ENCODE measurements at places on chromosomes 16 and 17.

- DNase-seq, result no peak
Measured at GRCh38 chr17:12097326-12097725, 76.6 kb downstream of the MAP2K4 start.

- DNase-seq, result no peak
Measured at GRCh38 chr16:17382514-17382913, 88.2 kb downstream of the XYLT1 start.

DNA sequence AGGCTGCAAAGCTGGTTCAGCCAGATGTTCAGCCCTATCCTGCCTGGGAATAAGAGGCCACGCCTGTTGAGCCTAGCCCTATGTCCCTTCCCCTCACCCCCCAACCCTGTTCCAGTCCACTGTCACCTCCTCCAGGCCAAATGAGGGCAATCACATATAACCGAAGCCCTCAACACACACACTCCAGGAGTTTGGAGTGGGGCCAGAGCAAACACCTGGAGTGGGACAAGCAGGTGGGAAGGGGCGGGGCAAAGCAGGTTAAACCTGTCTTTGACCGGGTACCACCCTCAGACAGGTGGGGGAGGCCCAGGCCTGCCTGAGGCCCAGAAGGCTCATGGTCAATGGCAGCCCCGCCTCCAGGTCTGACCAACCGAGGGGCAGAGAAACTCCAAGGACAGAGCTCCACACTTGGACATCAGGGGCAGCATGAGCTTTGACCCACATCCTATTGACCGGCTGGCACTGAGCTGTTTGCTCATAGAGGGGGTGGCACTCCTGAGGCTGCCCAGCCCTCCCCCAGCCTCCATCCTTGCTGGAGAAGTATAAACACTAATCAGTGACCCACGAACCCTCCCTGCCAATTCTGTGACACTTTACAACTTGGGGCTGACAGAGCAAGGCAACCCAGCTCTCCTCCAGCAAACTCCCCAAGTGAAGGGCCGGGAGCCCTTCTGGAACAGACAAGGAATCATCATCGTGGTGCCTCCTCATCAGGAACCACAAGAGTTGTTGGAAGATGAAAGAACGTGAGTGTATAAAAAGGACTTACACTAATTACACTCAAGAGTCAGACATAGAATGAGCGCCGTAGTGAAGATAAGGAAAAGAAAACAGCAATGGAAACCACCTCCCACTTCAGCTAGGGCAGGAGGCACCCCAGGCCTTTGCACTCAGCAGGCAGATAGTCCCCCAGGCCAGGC lies 1.5 kb downstream of the ESRP2 start:
- DNase-seq, result no peak

DNA sequence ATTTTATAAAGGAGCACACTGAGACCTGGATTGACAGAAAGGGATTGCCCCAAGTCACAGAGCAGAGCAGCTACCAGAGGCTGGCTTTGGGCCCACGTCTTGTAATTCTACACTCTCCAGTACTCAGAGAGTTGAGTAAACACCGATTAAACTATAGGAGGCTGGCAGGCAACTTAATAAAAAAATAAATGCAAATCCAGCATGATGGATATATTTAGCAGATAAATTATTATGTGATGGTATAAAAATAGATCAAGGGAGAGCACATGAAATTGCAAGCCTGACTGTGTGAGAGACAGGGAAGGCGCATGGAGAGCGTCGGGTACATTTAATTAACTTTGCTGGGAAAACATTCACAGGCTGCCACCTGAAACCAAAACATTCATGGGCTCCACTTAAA lies 87.7 kb upstream of the CCL2 start:
- no peak for DNase-seq
